ENCODE measurements at places on chromosomes 12 and 14.

- no peak for DNase-seq
Observed at GRCh38 chr12:84572196-84572595, 340.4 kb downstream of the SLC6A15 start.

- peak; percentile 23 for DNase-seq
Observed at GRCh38 chr14:24817212-24818057, 183.4 kb upstream of the GZMB start.

- no peak for DNase-seq
Observed at GRCh38 chr14:97025722-97026121, 228.5 kb downstream of the VRK1 start.

DNA sequence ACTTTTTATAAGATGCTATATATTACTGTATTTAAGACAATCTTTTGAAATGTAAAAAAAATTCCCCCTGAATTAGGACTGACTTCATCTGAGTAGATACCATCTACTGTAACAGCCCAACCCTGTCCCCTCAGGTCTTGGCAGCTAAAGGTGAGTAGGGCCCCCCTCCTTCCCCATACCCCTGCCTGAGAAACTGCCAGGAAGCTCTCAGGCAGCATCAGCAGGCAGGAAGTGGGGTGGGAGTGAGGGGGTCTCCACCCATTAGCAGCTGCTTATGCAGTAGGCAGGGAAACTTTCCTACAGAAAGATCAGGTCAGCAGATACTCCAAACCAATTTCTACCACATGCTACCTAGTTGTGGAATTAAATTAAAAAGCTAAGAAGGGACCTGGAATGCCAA lies 62.5 kb downstream of the PAX9 start:
- DNase-seq = no peak

GRCh38 chr12:11136075-11136474 lies 1.6 kb upstream of the TAS2R30 start:
- no peak for DNase-seq

- DNase-seq = peak; percentile 5
Observed at GRCh38 chr12:39846971-39847650, 227.5 kb upstream of the ABCD2 start.

GRCh38 chr12:12684375-12685106 lies 11.4 kb downstream of the GPR19 start:
- DNase-seq = no peak
